Testis (tissue), 5 donors: ENCODE measurements at places on chromosomes 2 and 18. TPM values are rescaled to one million over a fixed set of nuclear protein-coding genes. Genes with fewer than 3 reads are reported as not detected.

ANKRD36B gene
- total RNA-seq = 114 TPM

POMC gene
- 55.7 TPM for total RNA-seq

- H3K4me1 ChIP-seq = peaks cover 8% of the 10 kb centered on the region
- peak; percentile 89 for DNase-seq
- no peaks in the 10 kb centered on the region for H3K36me3 ChIP-seq
- no peak overlapping the region for H3K4me3 ChIP-seq
These were observed 208.0 kb downstream of the TFCP2L1 start for GRCh38 chr2:121076885-121077549.

SAG gene
- 5.1 TPM for total RNA-seq

GRCh38 chr18:29191263-29191662 lies 1014.3 kb upstream of the CDH2 start:
- no peak overlapping the region for H3K4me3 ChIP-seq
- no peaks in the 10 kb centered on the region for H3K36me3 ChIP-seq
- DNase-seq = no peak

DNA sequence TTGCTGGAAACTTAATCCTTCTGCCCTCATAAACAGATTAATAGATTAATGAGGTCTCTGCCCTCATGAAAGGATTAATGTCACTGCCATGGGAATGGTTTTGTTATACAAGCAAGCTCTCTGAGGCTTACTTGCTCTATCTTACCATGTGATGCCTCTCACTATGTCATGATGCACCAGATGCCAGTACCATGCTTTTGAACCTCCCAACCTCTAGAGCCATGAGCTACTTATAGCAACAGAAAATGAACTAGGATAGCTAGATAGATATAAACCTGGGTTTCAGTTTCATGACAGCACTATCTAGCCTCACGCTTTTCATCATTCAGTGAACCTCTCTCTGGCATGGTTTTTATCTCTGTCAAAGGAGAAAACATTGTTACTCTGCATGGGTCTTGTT lies 371.6 kb upstream of the LRP1B start:
- no peak for DNase-seq
- no peak overlapping the region for H3K27ac ChIP-seq
- H3K27me3 ChIP-seq = no peaks in the 10 kb centered on the region
- no peaks in the 10 kb centered on the region for H3K4me1 ChIP-seq
- no peak overlapping the region for H3K4me3 ChIP-seq

- no peaks in the 10 kb centered on the region for H3K27me3 ChIP-seq
- no peaks in the 10 kb centered on the region for H3K36me3 ChIP-seq
- DNase-seq = no peak
These were observed 44.7 kb downstream of the TGFA start for GRCh38 chr2:70508711-70509462.

GRCh38 chr2:238158018-238158508 lies 707 bp upstream of the ERFE start:
- peak overlapping the region; percentile 41 for H3K4me3 ChIP-seq
- DNase-seq = no peak
- H3K27me3 ChIP-seq = no peaks in the 10 kb centered on the region
- H3K27ac ChIP-seq = no peak overlapping the region

GRCh38 chr2:205527801-205528200 lies 154.5 kb upstream of the NRP2 start:
- no peak overlapping the region for H3K27ac ChIP-seq
- H3K4me3 ChIP-seq = no peak overlapping the region
- no peak for DNase-seq
- no peaks in the 10 kb centered on the region for H3K36me3 ChIP-seq
- H3K27me3 ChIP-seq = no peaks in the 10 kb centered on the region

DNA sequence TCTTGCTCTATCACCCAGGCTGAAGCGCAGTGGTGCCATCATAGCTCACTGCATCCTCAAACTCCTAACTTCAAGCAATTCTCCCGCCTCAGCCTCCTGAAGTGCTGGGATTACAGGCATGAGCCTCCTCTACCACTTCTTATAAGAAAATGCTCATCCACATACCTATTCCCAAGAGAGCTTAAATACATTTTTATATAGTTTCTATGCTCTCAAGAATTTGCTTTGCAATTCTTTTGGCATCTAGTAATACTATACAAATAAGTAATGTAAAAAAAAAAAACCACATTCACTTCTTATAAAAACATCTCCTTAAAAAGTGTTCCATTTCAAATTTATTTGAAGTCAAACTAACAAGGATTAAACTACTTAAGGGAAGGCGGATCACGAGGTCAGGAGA lies 197.3 kb downstream of the DNAH7 start:
- DNase-seq = no peak
- H3K27me3 ChIP-seq = no peaks in the 10 kb centered on the region
- H3K4me1 ChIP-seq = no peaks in the 10 kb centered on the region
- H3K36me3 ChIP-seq = no peaks in the 10 kb centered on the region
- H3K4me3 ChIP-seq = no peak overlapping the region
- no peak overlapping the region for H3K27ac ChIP-seq

- H3K4me1 ChIP-seq = no peaks in the 10 kb centered on the region
- DNase-seq = no peak
- H3K27ac ChIP-seq = no peak overlapping the region
- no peaks in the 10 kb centered on the region for H3K36me3 ChIP-seq
- H3K4me3 ChIP-seq = no peak overlapping the region
These were observed 1480.0 kb downstream of the LRP1B start for GRCh38 chr2:140650825-140651224.

DNA sequence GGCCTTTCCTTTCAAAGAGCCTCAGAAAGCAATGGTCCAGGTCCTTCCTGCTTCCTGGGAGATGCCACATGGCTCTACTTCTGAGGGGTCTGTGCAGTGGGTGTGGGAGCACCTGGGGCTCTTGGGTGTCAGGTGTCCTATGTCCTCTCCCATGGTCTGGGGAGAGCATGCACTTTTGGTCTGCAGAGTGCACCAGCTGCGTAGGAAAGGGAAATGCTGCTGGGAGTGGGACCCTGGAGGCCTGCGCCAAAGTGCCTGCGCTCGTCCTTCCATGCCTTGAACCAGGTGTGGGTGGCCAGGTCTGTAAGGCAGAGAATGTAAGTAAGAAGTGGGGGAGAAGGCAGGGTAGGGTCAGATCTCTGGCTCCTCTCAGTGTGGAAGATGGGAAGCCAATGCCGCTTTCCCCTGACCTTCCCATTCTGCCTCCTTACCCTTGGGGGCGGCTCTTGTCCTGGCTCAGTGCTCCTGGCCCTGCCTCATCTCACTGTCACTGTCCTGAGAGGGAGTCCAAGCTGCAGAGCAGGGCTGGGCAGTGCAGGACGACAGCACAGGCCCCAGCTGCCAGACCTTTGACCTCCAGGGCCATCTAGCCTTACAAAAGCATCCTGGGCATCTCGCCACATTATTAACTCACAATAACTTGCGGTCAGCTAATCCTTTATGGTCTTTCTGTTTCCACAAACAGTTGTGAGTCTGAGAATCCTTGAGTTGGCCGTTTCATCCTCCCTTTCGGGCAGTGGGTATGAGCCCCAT lies 6.6 kb upstream of the PROM2 start:
- no peak overlapping the region for H3K27ac ChIP-seq
- H3K4me3 ChIP-seq = no peak overlapping the region
- no peaks in the 10 kb centered on the region for H3K27me3 ChIP-seq

GRCh38 chr2:5911718-5912117 lies 219.5 kb downstream of the SOX11 start:
- H3K36me3 ChIP-seq = no peaks in the 10 kb centered on the region
- no peaks in the 10 kb centered on the region for H3K4me1 ChIP-seq
- H3K27me3 ChIP-seq = no peaks in the 10 kb centered on the region
- H3K4me3 ChIP-seq = no peak overlapping the region

- H3K4me3 ChIP-seq = no peak overlapping the region
- DNase-seq = no peak
- H3K36me3 ChIP-seq = no peaks in the 10 kb centered on the region
- H3K27me3 ChIP-seq = no peaks in the 10 kb centered on the region
These were observed 182.7 kb downstream of the UXS1 start for GRCh38 chr2:106011380-106011779.

CHRND gene
- total RNA-seq = 0.56 TPM

DNA sequence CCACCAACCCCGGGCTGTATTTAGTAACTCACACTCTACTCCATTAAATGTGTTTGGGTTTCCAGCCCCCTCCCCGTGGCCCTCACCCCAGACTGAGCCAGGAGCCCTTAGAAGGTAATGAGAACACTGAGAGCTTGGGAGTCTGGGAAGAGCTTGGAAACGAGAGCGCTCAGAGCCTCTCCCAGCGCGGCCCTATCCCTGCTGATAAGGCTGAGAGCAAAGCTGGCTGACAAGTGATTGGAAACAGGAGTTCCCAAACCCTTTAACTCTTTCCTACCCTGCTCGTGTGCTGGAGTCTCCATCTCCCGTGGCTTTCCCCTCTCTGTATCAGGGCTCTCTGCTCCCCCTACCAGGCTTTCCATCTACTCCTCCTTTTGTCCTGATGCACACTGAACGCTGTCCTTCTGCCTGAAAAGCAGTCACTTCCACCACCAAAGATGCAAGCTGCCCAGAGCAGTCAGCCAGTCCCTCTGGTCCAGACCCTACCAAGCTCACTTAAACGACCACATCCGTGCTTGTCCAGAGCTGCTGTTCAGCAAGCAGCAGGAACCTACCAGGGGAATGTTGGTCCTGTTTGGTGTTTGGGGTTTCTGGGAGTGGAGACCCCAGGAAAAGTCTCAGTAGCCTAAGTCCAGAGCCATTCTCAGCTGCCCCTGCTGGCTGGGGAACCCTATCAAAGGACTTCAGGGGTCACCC lies 100.0 kb upstream of the PKDCC start:
- no peaks in the 10 kb centered on the region for H3K36me3 ChIP-seq
- DNase-seq = peak; percentile 74
- peak overlapping the region; percentile 34 for H3K27ac ChIP-seq
- no peaks in the 10 kb centered on the region for H3K27me3 ChIP-seq
- H3K4me1 ChIP-seq = peaks cover 18% of the 10 kb centered on the region
